ENCODE measurements at places on chromosomes 1 and 21.

DNA sequence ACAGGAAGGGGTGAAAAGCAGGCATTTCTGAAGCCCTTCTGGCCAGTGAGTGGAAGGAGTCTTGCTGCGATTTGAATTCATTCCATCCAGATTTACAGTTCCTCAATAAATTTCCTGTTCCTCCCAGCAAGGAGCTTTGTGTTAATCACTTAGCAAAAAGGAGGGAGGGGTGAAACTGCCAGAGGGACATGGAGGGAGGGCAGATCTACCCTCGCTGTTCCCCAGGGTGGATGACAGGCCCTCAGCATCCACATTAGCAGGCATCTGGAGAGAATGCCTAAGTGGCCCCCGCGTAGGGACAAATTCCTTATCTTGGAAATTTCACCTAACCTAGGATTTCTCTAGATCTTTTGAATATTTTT lies 1.2 kb downstream of the ETV3 start:
- DNase-seq, result no peak

DNA sequence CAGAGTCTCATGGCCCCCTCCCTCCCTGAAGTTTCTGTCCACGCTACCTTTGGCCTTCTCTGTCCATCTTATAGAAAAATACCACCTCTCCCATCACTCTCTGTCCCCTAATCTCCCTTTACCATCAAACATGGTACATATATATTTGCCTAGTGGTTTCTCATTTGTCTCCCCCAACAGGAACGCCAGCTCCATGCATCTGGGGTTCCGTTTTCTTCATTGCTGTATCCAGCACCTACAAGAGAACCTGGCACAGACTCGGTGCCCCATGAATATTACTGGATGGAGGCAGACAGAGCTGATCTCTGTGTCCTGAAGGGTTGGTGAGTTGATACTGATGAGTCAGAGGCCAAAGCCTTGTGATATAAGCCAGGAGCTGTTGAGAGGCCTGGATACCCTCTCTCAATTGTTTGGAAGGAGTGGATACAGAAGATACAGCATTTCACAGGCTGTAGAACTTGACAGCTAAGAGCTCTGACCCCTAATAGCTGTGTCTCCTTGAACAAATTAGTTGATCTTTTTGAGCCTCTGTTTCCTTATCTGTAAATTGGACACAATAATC lies 21.9 kb downstream of the HEYL start:
- DNase-seq, result no peak

DNA sequence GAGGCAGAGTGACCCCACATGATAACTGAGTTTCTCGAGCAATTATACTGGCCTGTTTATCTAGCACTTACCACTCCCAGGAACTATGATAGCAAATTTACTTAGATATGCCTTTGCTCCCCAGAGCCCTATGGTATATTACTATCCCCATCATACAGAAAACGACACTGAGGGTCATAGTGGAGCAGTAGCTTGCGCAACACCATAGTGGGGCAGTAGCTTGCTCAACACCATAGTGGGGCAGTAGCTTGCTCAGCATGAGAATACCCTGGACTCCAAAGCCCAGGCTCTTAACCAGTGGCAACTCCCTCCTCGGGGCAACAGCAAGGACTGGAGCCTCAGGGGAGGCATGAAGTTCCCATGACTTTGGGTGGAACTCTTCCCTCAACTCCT lies 211.9 kb downstream of the NPHP4 start:
- no peak for DNase-seq

- DNase-seq, result no peak
Measured at GRCh38 chr1:150749720-150750311, 15.8 kb downstream of the CTSS start.

- DNase-seq, result no peak
Measured at GRCh38 chr1:19672237-19672636, 7.6 kb downstream of the HTR6 start.

DNA sequence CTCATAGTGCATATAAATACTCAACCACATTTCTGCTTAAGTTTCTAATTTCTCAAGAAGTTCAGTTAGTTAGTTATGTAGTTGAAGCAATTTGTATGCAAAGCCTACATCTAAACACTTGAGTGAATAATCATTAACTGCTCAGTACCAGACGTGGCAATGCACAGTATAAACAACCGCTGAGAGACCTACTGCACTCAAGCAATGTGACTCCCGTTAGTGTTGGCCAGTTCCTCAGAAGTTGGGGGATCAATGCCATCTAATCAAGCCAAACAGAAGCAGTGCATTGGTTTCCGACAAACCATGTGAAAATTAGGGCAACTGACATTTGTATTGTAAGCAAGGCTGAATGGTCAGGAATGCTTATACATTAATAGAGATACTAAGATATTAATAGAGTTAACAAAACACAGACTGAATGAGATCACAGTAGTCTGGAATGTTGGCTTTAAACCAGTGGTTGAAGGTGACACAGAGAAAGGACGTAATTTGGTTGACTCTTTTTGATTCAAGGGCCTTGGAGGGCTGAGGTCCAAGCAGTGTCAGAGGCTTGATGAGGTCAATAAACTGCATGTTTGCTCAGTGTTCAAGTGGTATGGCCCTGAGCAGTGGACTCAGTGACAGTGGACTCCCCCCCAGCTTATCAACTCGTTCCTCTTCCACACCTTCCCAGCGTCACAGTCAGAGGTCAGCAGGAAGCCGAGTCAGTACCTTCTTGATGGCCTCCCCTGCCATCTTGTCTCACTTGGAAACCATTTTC lies 255.5 kb downstream of the CTH start:
- DNase-seq, result no peak

- no peak for DNase-seq
Measured at GRCh38 chr21:40923901-40924300, 76.9 kb upstream of the DSCAM start.

GRCh38 chr1:28122183-28122582 lies 33.8 kb upstream of the EYA3 start:
- DNase-seq, result no peak

GRCh38 chr1:235782601-235783000 lies 84.1 kb downstream of the LYST start:
- DNase-seq, result no peak

GRCh38 chr21:36509973-36510664 lies 30.2 kb upstream of the CLDN14 start:
- no peak for DNase-seq

GRCh38 chr1:224519874-224520273 lies 85.3 kb upstream of the WDR26 start:
- no peak for DNase-seq

- DNase-seq, result no peak
Measured at GRCh38 chr1:119002028-119002686, 14.0 kb upstream of the TBX15 start.

GRCh38 chr1:3928586-3928985 lies 28.5 kb upstream of the C1orf174 start:
- DNase-seq, result no peak

DNA sequence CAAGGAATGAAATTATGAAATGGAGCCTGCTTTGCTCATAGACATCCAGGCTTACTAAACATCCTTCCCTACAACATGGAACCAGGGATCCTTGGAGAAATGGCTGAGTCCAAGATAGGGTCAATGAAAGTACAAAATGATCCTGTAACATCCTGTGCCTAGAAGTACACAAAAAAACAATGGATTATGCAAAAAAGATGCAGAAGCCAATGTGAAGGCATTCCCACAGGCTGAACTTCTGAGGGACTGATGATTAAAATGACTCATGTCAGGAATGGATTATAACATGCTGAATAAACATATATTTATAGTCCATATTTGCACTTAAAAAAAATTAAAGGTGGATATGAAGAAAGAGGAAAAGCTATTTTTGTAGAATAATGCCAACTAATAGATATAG lies 10.4 kb upstream of the HOOK1 start:
- DNase-seq, result no peak

- no peak for DNase-seq
Measured at GRCh38 chr1:159960721-159961381, 6.8 kb upstream of the SLAMF9 start.

GRCh38 chr1:51073456-51073855 lies 28.6 kb upstream of the C1orf185 start:
- no peak for DNase-seq

DNA sequence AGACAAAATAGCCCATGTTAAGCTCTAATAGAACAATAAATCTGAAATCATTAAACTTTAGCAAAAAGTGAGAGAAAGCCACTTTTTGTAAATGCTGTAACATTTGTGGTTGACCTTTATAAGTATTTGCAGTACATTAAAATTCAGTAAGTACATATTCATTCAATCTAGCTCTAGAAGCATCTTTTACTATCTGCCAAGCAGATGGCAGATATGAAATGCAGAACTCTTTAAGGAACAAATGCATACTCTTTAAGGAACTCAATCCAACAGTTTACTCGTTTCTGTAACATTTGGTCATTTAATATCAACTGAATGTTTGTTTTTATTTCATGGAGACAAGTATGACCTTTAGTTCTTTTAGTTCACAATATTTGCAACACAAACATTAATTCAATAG lies 150.1 kb downstream of the APP start:
- DNase-seq, result no peak

- no peak for DNase-seq
Measured at GRCh38 chr1:6547301-6547700, 7.0 kb downstream of the NOL9 start.

DNA sequence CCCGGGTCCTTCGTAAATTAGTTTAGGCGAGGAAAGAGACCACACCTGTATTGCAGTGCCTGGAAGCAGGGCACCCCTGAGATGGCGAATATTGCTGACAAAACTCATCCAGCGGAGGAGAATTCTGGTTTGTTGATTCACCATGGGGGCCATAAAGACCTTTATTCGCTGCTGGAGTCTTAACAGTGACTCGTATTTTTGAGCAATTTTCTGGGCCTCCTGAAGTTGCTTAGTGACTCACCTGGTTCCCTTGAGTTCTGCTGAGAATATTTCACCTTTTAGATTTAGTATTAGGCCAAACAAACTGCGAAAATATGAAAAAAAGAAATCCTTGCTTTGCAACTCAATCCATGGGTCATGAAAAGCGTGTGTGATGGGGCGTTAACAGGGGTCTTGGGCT lies 20.6 kb upstream of the H6PD start:
- no peak for DNase-seq

DNA sequence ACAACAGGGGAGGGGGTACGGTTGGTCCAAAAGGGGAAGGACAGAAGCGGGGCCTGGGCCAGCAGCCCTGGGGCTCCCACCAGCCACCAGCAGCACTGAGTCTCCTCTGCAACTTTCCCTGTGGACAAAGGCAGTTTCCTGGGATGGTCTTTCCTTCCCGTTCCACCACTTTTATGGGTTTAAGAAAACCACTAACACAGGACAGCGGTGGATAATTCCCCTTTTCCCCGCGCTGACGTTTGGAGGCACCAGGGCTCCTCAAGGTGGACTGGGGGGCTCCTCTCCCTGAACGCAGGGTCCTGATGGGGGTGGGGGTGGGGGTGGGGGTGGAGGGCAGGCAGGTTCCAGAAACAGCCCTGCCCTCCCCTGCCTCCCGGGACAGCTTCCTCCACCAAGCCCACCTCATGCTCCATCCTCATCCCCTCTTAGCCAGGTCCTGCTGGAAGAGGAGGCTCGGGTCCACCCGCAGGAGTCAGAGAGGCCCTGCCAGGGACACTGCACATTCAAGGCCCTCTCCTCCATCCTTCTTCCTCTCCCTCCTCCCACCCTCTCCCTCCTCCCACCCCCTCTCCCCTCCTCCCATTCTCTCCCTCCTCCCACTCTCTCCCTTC lies 4.8 kb upstream of the COL6A1 start:
- DNase-seq, result no peak

DNA sequence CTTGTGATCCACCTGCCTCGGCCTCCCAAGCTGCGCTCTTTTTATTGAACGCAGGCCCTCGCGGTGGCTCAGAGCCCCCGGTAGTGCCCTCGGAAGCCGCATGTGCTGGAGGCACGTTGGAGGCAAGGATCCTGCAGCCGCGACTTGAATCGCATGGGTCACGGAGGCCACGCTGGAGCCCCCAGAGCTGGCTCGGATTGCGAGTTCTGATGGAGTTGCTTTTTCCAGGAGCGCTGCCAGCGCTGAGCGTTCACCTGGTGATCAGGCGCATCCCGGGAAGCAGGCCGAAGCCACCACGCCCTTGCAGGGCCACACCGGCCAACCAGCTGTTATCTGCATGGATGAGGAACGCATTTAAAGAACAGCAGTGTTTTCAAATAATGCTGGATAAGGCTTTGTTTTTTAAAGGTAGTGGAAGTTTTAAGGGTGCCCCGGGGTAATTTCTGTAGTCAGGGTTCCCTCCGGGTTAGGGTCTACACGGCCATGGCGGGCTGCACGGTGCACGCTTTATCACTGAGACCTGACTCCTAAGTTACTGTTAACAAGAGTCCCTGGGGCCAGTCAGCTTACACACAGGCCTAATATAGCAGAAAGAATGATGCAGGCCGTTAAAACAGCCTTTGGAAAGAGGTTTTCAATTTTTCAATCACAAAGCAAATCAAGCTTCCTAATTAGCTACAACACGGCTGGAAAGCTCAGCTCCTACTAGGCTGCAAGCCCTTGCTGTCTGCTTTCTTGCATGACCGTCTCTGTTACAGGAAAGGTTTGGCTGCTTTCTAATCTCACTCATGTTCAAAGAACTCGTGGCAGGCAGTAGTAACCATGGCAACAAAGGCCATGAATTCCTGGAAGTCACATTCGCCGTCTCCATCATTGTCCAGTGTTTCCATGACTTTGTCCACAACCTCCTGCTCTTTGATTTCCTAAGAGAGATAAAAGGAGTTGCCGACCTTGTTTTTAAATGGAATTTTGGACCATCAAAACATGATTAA lies 6.0 kb downstream of the S100B start:
- DNase-seq, result no peak

DNA sequence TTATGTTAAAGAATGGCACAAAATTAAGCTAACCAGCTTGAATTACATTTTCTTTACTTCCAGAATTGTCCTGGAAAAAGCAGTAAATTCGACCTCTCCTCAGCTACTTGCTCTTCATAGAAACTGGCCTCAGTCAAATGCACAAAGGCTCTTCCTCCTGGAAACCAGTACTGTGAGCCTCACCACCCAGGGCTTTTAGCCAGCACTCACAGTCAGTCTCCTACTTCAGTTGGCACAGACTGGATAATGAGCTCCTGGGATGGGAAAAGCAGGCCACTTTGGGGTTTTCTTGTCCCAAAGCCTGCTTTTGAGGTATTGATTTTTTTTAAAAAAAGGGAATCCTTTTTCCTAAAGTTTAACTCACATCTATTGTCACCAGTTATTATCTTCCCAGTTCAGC lies 40.4 kb downstream of the SCYL3 start:
- DNase-seq, result no peak

- no peak for DNase-seq
Measured at GRCh38 chr1:151289991-151290708, 8.1 kb downstream of the ZNF687 start.

DNA sequence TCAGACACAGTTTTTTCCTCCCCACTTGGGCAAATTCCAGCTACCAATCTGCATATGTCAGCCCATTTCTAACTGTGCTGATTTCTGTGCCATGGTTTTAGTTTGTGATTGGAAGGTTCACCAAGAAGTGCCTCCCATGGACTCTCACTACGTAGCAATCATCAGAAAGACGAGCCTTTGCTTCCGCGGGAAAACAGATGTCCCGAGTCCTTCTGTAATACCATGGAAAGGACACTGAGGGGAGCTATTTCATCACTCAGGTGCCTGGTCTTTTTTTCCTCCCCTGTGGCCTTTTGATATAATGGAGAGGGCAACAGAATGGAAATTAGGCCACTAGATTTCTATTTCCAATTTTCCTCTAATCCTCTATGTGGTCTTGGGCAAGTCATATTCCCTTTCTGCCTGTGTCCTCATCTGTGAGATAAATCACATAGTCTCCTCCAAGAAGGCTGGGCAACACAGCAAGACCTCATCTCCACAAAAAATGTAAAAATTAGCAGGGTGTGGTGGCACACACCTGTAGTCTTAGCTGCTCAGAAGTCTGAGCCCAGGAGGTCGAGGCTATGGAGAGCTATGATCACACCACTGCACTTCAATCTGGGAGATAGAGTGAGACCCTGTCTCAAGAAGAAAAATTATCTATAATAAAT lies 24.8 kb downstream of the LEMD1 start:
- DNase-seq, result no peak

Measured in GM12891 (cell line).